ENCODE measurements at places on chromosomes 7 and 10.

GRCh38 chr10:112539340-112539739 is 92.3 kb downstream of the VTI1A start:
- DNase-seq = no peak

GRCh38 chr10:28833313-28833712 is 156.0 kb downstream of the BAMBI start:
- no peak for DNase-seq

DNA sequence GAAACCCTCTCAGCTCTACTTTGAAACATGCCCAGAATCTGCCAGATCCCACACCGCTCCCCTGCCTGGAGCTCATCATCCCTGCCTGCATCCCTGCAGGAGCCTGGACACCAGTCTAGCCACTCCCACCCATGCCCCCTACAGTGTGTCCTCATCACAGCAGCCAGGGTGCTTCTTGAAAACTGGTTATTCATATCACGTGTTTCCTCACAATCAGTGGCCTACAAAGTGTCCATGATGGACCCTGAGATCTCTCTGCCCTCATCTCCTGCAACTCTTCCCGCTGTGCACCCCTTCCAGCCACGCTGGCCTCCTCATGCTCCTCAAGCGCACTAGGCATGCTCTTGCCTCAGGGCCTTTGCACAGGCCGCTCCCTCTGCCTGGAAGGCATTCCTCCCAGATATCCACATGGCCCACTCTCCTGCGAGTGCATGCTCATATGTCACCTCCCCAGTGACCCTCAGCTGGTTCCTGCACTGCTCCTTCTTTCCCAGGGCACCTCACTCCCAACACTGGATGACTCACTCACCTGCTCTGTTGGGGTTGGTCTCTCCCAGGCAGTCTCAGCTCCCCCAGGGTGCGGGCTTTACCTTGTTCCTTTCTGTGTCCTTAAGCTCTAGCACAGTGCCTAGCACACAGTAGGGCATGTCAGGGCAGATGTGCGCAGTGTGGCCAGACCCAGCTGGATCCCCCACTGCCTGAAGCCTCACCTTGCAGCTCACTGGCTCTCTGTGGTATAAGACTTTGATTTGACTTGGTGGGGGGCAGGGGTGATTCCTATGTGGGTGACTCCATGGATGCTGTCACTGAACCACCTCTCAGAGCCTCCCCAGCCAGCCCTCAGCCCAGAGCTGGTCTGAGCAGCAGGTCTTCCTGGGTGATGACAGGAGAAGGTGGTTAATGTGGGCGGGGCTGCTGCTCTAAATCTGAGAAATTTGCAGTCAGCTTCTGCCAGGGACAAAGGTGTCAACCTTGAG is 37.3 kb downstream of the CDH23 start:
- peak; percentile 10 for DNase-seq

DNA sequence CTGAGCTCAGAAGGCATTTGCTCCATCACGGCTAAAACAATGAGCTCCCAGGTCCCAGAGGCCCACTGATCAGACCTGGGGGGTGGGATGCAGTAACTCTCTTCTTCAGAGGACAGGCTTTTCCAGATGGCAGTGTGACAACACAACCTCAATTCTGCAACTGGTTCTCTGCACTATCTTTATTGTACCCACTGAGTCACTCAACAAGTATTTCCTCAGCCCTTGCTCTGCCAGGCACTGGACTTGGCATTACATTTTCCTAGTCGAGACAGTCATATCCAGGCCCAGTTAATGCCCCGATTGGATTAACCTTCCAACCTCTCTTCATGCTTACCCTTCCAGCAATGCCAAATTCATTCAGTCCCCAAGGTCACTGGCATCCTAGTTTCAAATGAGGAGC is 72.6 kb downstream of the JAZF1 start:
- no peak for DNase-seq

- DNase-seq = no peak
Measured at GRCh38 chr10:76618171-76618570, 1019.4 kb downstream of the KCNMA1 start.

GRCh38 chr7:31647511-31647910 is 39.5 kb upstream of the PPP1R17 start:
- DNase-seq = peak; percentile 39

DNA sequence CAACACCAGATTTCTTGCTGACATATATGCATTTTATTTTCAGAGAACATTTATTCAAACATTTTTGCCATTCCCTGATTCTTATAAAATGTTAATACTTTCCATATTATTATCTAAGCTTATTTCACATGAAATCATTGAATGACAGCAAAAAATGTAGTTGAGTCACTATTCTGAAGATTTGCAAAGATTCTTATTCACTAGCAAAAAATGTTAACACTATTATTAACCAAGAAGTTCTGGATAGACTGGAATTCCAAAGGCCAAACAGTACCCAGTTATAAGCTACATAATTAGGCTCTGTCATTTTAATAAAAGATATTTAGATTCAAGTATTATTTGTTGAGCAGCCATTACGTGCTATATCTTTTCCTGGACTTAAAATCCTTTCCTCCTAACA is 4.3 kb downstream of the GSTO2 start:
- no peak for DNase-seq

- no peak for DNase-seq
Measured at GRCh38 chr10:121291823-121292222, 306.4 kb downstream of the FGFR2 start.

GRCh38 chr10:113041841-113042750 is 92.0 kb downstream of the TCF7L2 start:
- no peak for DNase-seq

- no peak for DNase-seq
Measured at GRCh38 chr10:113267619-113268562, 285.0 kb upstream of the HABP2 start.

- DNase-seq = no peak
Measured at GRCh38 chr10:44965651-44966097, 6.1 kb downstream of the RASSF4 start.

GRCh38 chr7:101465576-101466196 is 103.0 kb downstream of the COL26A1 start:
- DNase-seq = no peak

DNA sequence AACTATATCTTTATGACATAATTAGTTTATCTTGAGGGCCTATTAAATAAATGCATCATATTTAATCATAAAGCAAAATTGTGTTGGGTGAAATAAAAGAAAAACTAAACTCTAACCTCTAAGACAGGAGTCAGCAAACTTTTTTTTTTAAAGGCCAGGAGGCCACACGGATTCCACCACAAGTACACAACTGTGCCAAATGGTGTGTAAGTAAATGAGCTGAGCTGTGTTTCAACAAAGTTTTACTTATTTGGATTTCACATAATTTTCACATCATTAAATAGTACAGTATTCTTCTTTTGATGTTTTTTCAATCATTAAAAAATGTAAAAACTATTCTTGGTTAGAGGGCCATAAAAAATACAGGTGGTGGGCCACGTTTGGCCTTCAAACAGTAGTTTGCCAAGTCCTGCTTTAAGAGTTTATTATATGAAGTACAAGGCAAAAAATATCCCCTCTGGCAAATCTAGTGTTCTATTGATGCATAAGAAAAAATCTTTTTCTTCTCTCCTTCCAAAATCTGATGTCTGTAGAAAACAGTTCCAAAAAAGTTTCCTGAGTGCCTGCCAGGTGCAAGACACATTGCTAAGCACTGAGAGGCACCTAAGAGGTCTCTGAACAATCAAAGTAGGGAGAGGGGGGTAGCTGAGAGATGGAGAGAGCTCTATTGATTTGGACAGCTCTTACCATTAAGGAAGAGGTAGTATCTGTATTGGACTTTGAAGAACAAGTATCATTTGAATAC is 26.5 kb upstream of the SPOCK2 start:
- DNase-seq = no peak

DNA sequence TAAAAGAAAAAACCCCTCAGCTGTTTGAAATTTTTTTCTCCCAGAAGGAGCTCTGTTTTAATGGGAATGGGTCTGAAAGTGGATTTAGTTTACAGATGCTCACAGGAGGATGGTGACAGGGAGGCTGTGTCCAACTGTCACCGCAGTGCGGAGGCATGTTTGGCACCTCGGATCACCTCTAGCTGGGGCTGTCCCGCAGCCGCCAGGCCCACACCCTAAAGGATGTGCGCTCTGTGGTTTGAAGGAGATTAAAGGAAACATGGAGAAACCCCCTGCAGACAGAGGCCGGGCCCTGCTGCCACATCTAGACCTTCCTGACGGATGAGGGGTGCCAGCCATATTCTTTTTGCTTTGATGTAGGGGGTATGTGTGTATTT is 160.6 kb downstream of the DNAJB6 start:
- DNase-seq = no peak
